ENCODE measurements at places on chromosomes 13 and 19.

DNA sequence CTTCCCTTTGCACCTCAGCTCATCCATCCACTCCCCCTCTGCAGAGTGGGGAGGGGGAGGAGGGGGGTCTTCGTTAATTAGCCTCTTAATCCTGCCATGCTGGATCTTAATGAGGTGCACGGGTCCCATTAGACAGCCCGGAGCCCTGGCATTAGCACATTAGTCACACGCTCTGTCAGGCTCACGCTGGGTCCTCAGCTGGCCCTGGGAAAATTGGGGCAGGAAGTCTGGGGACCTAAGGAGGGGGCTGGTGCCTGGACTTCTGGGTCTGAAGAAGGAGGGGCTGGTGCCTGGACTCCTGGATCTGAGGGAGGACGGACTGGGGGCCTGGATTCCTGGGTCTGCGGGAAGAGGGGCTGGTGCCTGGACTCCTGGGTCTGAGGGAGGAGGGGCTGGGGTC lies 444 bp upstream of the NCCRP1 start:
- no peak for DNase-seq

DNA sequence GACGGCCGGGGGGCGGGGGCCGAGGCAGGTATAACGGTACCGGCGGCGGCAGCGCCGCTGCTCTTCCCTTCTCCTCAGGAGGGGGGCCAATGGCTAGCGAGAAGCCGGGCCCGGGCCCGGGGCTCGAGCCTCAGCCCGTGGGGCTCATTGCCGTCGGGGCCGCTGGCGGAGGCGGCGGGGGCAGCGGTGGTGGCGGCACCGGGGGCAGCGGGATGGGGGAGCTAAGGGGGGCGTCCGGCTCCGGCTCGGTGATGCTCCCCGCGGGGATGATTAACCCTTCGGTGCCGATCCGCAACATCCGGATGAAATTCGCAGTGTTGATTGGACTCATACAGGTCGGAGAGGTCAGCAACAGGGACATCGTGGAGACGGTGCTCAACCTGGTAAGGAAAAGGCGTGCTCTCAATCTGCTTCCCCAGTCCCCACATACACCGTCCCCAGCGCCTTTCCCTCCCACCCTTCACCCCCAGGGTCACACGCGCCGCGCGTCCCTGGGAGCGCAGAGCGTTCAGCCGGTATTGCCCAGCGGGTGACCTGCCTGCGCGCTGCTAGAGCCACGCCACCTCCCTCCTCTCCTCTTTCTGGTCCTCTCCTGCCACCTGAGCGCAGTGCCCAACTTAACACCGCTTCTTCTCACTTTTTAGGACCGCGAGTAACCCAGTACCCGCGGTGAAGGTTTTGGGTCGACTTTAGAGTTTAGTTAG lies 814 bp downstream of the NBEA start:
- DNase-seq, result peak; percentile 63

GRCh38 chr13:103469771-103470170 lies 403.6 kb upstream of the SLC10A2 start:
- no peak for DNase-seq

- DNase-seq, result no peak
Observed at GRCh38 chr19:3818918-3819317, 32.7 kb upstream of the MATK start.

- DNase-seq, result no peak
Observed at GRCh38 chr19:292951-293350, 1.7 kb upstream of the PLPP2 start.

DNA sequence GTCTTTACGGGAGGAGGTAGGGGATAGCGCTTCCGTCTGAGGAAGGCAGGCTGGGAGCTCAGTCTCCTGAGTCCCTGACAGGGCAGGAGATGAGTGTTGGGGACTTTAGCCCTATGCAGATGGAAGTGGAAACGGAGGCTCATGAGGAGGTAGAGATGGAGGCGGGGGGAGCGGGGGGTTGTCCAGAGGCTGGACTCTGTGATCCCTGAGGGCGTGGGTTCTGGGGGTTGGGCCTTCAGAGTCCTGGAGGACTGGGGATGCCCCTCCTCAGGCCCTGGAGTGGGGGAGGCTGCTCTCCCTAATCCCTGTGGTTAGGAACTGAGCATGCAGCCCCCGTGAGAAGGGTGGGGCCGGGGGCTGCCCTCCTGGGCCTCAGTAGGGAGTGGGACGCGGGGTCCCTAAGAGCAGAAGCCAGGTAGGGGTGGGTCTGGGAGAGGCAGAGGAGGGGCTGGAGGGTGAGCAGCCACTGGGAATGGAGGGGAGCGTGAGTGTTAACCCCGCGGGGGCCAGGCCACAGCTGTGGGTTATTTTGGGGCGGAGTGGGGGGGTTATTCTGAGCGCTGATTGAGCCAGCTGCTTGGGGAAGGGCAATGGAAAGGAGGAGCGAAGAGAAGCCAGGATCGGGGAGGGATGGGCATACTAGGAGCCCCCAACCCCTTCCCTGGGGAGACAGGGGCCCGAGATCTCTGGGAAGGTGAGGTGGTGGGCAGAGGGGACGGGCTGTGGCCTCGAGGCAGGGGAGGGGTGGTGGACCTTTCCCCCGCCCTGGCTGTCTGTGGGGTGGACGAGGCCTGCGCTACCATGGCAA lies 2.8 kb downstream of the GRIN2D start:
- no peak for DNase-seq

DNA sequence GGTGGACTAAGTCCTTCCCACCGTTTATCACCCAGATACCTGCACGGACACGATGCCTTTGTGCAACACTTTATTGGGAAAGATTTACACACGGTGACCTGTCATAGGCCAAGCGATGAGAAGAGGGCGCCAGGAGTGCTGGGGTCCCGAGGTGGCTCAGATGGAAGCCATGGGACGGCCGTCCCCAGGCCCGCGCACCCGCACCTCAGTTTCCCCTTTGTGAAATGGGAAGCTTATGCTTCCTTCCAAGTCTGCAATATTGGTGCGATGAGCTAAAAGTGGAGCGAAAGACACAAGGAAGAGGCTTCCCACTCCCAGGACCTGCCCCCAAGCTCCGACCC lies 369 bp upstream of the TMC4 start:
- DNase-seq, result no peak

- DNase-seq, result peak; percentile 64
Observed at GRCh38 chr19:47497821-47498520, 14.0 kb upstream of the KPTN start.

GRCh38 chr19:34186205-34186604 lies 13.9 kb downstream of the LSM14A start:
- no peak for DNase-seq

Data from right cardiac atrium (tissue), 5 donors.